ENCODE measurements at places on chromosomes 7 and 10.

GRCh38 chr10:79413196-79413595 lies 32.2 kb downstream of the ZCCHC24 start:
- DNase-seq = no peak

DNA sequence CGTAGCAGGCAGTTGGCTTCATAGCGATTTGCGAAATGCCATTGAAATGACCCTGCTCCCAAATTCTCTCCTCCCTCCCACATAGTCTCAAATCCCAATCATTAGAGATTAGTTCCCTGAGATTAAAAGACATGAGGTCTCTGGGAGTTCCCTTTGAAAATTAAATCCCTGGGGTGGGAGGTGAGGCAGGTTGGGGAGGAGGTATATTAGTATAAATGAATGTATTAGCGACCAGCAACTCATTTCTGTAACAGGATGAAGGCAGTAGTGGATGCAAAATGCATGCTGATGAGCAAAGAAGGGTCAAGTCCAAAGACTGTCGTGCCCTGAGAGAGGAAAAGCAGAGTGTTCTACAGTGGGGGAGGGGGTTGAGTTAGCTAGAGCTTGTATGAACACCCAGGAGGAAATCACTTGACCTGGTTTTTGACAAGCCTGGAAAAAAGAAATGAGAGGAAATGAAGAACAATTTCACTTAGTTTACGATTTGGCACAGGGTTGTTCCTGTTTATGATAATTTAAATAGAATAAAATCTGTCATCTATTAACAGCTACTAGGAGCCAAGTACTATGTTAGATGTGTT lies 79.6 kb upstream of the MTPN start:
- DNase-seq = no peak

GRCh38 chr10:125021686-125022344 lies 79.9 kb downstream of the ZRANB1 start:
- DNase-seq = no peak

- DNase-seq = no peak
These were observed 14.1 kb downstream of the MICU1 start for GRCh38 chr10:72611783-72612182.

DNA sequence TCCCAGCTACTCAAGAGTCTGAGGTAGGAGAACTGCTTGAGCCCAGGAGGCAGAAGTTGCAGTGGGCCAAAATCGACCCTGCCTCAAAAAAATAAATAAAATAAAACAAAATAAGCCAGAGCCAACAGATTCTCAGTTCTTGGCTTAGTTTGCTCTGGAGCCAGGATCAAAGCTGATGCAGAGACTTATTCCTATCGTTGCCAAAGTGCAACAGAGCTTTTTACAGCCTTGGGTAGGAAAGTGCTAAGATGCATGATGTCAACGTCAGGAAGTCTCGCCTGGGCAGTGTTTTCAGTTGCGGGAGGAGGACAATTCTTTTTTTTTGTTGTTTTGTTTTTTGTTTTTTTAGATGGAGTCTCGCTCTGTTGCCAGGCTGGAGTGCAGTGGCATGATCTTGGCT lies 43.8 kb upstream of the CYTH3 start:
- DNase-seq = no peak

- no peak for DNase-seq
These were observed 68.5 kb upstream of the FHIP2A start for GRCh38 chr10:114753126-114753525.

GRCh38 chr7:76165973-76166403 lies 35.7 kb upstream of the SRRM3 start:
- no peak for DNase-seq

DNA sequence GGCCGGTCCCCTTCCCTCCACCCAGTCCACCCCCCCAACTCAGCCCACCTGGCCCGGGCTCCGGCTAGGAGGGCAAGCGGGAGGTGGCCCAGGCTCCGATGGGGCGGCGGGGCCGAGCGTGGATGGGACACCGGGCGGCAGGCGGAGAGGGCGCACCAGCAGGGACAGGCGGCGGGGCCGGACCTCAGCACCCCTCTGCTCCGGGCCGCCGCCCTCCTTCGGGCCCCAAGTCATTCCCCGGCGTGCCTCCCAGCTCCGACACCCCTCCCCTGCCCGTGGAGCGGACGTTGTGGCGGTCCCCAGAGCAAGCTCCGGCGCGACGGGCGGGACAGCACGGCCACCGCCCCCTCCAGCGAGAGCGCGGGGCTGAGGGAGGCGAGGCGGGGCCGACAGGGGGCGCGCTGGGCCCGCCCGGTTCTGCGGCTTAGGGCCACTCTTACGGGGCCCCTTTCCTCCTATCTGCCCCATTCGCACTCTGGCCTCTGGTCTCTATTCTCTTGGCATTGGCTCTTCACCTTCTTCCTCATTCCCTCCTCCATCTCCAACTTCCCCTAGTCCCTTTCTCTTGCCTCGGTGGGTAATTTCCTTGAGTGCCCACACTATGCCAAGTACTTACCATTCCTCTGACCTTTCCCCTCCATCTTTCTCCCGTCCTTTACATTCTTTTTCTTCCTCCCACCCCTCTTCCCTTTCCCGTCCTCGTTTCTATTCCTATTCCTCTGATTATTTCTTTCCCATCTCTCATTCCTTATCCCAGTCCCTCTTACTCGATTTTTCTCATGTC lies 701 bp upstream of the GBX1 start:
- DNase-seq = peak; percentile 35

GRCh38 chr10:123496375-123496774 lies 169.8 kb upstream of the GPR26 start:
- DNase-seq = no peak
